Right ventricle myocardium superior (tissue), 1 donor: ENCODE measurements at places on chromosomes 13 and 19. TPM values are rescaled to one million over a fixed set of nuclear protein-coding genes. Genes with fewer than 3 reads are reported as not detected.

CYSLTR2 gene
- total RNA-seq, result 9.3 TPM

CCDC8 gene
- 28.1 TPM for total RNA-seq

ZNF560 gene
- total RNA-seq, result not detected

GRCh38 chr19:7520131-7521051, 2.0 kb upstream of the MCOLN1 start:
- DNase-seq, result no peak

DNA sequence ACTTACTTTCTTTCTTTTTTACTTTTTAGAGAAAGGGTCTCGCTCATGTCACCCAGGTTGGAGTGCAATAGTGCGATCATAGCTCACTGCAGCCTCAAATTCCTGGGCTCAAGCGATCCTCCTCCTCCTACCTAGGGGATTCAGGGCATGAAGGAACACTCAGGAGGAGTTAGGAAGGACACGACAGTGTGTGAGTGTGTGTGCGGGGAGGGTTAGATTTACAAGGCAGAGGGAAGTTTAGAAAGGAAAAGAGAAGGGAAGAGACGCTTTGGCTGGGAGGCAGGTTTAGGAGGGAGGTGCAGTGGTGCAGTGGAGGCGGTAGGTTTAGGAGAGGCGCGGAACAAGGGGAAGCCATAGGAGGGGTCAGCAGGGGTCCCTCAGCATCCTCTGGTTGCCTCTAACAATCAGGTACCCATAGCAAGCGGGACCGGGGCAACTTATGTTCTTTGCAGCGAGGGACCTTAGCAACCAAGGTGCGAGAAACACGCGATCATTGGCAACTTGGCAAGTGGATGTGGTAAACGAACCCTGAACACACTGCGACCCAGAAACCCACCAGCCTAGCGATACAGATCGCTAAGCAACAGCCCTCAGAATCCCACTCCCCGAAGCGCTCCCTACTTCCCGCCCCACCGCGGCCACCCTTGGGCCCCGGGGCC, 501 bp downstream of the SIRT2 start:
- peak; percentile 50 for DNase-seq

- no peak for DNase-seq
Measured at GRCh38 chr13:97445522-97446187, 11.7 kb downstream of the RAP2A start.

DNA sequence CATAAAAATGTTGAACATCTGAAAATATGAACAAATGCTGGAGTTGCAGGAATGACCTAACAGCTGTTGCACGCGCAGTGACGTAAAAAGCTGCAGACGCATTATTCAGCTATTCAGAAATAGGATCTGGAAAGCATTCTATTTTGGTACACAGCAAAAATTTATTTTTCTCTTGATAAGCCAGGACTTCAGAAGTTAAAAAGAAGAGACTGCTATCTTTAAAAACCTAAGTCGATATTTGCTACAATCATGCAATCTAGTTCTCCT, 36.9 kb upstream of the STARD13 start:
- peak; percentile 55 for DNase-seq

DNA sequence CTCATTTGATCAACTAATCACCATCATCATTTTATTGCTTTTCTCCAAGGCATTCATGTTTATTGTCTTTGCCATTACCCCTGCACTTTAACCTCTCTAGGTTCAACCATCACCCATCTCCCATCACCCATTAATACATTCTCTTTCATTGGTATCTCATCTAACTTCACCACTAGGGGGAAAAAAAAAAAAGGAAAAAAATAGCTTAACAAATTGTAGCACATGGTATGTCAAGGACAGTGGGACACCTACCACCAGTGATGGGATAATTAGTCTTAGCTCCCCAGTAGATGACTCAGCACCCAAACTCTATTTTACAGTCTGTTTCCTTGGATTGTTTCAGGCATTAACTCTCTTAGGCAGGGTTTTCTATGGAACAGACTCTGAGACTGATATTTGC, 1770.2 kb upstream of the MIR17HG start:
- no peak for DNase-seq
